ENCODE measurements at places on chromosomes 4 and X.

DNA sequence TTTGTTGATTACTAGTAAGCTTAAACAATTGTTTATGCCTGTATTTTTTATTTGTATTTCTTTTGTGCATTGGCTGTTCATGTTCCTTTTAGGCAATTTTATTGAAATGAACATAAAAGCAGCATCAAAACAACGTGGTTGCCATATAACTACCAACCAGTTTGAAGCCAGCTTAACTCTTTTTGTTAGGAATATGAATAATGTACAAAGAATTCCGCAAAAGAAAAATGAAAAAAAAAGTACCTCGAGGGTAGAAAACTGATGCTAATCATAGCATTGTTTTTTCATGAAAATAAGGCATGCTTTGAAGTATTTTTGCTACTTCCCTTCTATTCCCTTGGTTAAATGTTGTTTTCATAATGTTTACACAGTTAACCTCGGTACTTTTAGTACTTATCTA, 1024.0 kb upstream of the SLIT2 start:
- DNase-seq: no peak

GRCh38 chr4:102299354-102300107, 45.8 kb downstream of the SLC39A8 start:
- DNase-seq: peak; percentile 41

GRCh38 chr4:3315566-3315965, 22.7 kb downstream of the RGS12 start:
- DNase-seq: no peak

- DNase-seq: peak; percentile 29
These were observed 37.4 kb upstream of the SPON2 start for GRCh38 chr4:1209821-1210220.

- DNase-seq: peak; percentile 51
These were observed 32.8 kb downstream of the CLCN4 start for GRCh38 chrX:10189317-10190268.

DNA sequence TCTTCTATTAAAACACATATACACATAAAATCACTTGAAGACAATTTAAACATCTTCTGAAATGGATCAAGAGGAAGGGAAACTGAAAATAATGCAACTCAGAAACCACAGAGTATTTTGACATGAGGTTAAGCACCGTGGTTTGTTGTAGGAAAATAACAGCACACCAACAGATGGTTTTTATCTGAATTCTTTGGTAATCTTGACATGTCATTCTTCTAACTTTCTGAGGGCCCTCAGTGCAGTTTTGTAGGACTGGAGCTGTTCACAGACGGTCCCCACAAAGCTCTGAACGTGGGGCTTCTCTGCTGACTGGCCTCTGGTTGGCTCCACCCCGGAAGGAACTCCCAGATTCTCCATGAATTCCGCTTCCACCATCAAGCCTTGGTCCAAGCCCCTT, 16.0 kb upstream of the TLR8 start:
- no peak for DNase-seq

- DNase-seq: no peak
These were observed 383 bp upstream of the TBC1D19 start for GRCh38 chr4:26583538-26583864.

- DNase-seq: no peak
These were observed 1693.1 kb upstream of the TENM3 start for GRCh38 chr4:180550106-180550505.

- DNase-seq: peak; percentile 10
These were observed 908.1 kb downstream of the CCSER1 start for GRCh38 chr4:91035276-91035675.

- DNase-seq: no peak
These were observed 169.8 kb downstream of the NHS start for GRCh38 chrX:17544821-17545220.

- peak; percentile 28 for DNase-seq
These were observed 48.5 kb upstream of the ARMCX2 start for GRCh38 chrX:101708163-101708562.

- no peak for DNase-seq
These were observed 238.1 kb downstream of the SPOCK3 start for GRCh38 chr4:166996216-166996615.

- DNase-seq: no peak
These were observed 71.5 kb downstream of the FRYL start for GRCh38 chr4:48708610-48709009.

GRCh38 chr4:88185906-88186305, 27.5 kb upstream of the ABCG2 start:
- peak; percentile 55 for DNase-seq

- DNase-seq: peak; percentile 33
These were observed 333.0 kb downstream of the ADGRL3 start for GRCh38 chr4:61533140-61533539.

DNA sequence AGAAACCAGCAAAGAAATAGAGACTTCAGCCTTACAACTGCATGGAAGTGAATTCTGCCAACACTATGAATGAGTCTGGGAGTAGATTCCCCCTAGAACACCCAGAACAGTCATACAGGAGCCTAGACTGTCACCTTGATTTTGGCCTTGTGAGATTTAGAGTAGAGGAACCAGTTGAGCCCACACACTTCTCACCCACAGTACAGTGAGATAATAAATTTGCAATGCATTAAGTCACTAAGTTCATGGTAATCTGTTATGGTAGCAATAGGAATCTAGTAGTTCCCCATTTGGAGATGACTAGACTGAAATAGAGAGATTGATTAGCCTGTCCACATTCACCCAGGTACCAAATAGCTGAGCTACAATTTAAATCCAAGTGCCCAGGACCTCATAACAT, 59.0 kb downstream of the FAM13A start:
- no peak for DNase-seq

DNA sequence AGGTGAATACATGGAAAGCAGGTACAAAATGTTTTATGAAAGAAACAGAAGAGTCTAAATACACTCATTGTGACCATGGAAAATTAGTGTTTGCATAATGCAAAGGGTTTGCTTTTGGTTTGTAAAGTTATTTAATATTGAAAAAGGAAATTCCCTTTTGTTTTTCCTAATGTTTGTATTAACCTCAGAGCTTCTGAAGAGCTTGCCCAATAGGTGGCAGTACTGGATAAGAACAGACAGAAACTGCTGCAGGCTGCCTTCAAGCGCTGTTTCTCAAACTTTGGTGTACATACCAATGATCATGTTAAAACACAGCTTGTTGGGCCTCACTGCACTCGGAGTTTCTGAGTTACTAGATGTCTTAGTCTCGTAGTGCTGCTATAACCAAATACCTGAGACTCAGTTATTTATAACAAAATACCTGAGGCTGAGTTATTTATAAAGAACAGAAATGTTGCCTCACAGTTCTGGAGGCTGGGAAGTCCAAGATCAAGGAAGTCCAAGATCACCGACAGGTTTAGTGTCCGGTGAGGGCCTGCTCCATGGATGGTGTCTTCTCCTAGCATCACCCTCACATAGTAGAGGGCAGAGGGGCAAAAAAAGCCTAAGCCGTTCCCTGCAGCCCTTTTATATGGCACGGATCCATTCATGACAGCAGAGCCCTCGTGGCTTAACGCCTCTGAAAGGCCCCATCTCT, 54.2 kb downstream of the SUPT20HL2 start:
- peak; percentile 60 for DNase-seq

- no peak for DNase-seq
These were observed 58.6 kb downstream of the DDX60L start for GRCh38 chr4:168421671-168422070.

DNA sequence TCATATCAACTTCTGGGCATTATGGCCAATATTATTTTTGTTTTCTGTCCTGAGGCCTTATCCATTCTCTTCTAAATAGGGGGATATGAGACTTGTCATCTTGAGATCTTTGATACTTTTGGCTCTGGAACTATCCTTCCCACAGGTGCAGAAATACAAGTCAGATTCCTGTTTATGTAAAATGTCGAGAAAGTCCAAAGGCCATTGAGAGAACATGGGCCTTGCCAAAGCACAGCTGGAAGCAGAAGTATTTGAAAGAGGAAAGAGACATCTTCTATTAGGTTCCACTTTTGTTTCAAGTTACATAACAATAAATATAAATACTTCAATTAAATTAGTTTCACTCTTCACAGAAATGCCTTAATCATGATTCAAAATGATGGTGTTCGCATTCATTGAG, 20.8 kb upstream of the PRSS48 start:
- DNase-seq: no peak

DNA sequence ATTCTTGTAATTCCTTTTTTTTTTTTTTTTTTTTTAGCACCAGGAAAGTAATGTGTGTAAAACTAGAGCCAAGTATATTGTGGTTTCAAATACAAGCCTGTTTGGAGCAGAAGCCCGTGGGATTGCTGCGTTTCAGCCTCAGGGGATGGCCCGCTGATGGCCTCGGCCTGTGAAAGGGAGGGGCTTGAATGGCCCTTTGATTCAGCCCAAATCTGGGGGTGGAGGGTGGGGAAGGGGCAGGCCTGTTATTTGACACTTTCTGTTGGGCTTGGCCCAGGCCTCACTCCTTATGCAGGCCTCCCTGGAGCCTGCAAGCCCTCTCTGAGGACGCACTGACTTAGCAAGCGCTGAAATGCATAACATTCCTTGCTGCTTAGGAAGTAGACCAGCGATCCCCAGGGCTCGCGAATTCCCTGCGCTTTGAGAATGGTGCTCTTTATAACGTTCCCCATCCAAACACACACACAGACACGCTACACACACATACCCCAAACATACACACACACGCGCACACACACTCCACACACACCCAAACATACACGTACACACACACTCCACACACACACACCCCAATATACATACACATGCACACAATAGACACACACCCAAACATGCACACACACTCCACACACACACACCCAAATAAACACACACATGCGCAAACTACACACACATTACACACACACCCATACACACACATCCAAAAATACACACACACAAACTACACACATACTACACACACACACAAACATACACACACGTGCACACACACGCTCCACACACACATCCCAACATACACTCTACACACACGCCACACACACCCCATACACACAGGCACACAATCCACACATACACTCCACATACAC, 29.6 kb downstream of the TLR10 start:
- DNase-seq: peak; percentile 99

- DNase-seq: peak; percentile 11
These were observed 21.8 kb downstream of the KIAA1210 start for GRCh38 chrX:119105826-119106225.

- no peak for DNase-seq
These were observed 278.9 kb upstream of the MAGEC2 start for GRCh38 chrX:142483965-142484364.

DNA sequence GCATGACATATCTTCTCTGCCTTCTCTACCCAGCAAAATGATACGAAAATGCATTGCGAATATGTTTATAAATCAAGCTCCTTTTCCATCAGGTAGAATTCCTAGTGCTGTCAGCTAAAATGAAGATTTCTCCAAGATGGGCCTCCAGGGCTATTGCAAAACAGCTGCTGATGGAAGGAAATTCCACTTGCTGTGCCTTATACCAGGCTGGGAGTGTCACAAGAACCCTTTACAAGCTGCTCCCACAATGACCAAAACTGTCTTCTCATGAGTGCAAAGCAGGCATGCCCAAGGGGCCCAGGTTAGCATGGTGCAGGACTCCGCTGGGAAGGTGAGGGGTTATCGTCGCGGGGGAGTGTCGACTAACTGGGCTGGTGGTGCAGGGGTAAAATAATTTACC, 8.7 kb downstream of the HNRNPH2 start:
- no peak for DNase-seq

DNA sequence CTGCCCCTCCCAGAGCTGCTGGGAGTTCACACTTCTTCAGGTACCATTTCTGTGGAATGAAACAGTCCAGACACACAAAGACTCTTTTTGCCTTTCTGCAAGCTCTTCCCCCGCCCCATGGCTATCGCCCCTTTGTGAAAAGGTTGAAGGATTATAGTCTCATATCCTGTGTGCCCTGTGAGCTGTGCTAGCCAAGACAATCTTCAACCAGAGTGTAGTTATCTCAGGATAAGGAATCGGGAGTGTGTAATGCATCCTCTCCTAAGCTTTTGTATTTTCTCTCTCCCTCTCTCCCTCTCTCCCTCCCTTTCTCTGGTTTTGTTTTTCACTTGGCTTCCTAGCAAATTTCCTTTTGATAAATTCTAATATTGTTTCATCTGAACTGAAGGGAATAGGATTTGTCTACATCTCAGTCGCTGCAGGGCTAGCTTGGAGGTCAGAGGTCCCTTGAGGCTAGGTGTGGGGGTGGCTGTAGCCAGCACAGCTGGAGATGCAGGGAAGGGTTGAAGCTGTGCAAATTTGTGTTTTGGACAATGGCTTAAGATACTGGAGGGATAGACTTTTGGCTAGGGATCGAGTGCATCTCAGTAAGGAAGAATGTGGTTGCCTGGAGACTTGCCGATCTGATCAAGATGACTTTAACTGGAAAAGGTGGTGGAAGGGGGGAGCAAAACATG, 74.6 kb upstream of the NALF2 start:
- DNase-seq: no peak

- peak; percentile 31 for DNase-seq
These were observed 40.8 kb downstream of the C4orf46 start for GRCh38 chr4:158630893-158631292.

- peak; percentile 3 for DNase-seq
These were observed 120.7 kb upstream of the ADGRL3 start for GRCh38 chr4:61079427-61079826.

Data from fibroblast of skin of right quadriceps (primary cell).